Activated CD4-positive, alpha-beta memory T cell treated with anti-CD3 and anti-CD28 coated beads, Interleukin-2, amount 10 ng/mL, durations not matched to agents 7 days and 5 days (primary cell): ENCODE measurements at places on chromosomes 4 and X. TPM values are rescaled to one million over a fixed set of nuclear protein-coding genes. Genes with fewer than 3 reads are reported as not detected.

- no peak overlapping the region for H3K27ac ChIP-seq
- H3K4me3 ChIP-seq = no peak overlapping the region
- no peaks in the 10 kb centered on the region for H3K4me1 ChIP-seq
Observed at GRCh38 chrX:1308476-1308875, 28.1 kb upstream of the IL3RA start.

GRCh38 chr4:99462875-99463464, 27.8 kb upstream of the ADH7 start:
- peaks cover 26% of the 10 kb centered on the region for H3K27me3 ChIP-seq
- no peak overlapping the region for H3K4me3 ChIP-seq
- no peak overlapping the region for H3K27ac ChIP-seq
- H3K36me3 ChIP-seq = no peaks in the 10 kb centered on the region

RAP1GDS1 gene
- 46.1 TPM for total RNA-seq

PNMA6A gene
- total RNA-seq = 0.25 TPM

DNA sequence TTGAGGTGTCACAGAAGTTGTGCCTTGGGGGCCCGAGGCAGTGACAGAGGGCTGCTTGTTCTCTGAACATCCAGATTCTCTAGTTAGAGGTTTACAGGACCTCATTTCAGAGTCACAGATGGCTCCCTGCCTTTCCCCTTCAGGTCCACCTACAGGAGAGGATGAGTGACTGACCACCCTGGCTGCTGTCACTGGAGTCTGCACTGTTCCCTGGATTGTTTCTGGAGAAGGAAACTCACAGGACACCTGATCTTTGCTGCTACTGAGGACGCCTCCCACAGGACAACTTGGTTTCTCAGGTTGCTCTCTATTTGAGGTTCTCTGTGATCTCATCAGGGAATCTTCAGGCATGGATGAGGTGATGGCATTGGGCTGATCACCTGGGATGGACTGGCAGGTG, 58.3 kb downstream of the GPRIN3 start:
- peaks cover 76% of the 10 kb centered on the region for H3K36me3 ChIP-seq
- no peaks in the 10 kb centered on the region for H3K27me3 ChIP-seq
- no peak for DNase-seq
